ENCODE measurements at places on chromosomes 16 and 17.

DNA sequence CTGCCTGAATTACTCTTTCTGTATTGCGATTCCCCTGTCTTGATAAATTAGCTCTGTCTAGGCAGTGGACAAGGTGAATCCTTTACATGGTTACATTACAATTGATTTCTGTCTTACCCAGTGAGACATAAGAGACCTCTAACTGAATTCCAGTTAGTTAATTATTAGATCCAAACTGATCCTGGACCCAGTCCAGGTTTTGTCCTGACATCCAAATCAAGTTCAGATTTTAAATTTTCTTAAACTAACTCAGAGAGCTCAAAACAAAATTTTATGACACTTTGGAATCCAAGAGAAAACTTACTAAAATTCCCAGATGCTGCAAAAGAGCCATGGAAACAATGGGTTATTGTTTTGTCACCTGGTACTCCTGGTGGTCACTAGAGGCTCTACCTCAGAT is 2166.6 kb downstream of the TP53TG3F start:
- no peak for DNase-seq

GRCh38 chr17:58960068-58960467 is 146.6 kb downstream of the TRIM37 start:
- no peak for DNase-seq

DNA sequence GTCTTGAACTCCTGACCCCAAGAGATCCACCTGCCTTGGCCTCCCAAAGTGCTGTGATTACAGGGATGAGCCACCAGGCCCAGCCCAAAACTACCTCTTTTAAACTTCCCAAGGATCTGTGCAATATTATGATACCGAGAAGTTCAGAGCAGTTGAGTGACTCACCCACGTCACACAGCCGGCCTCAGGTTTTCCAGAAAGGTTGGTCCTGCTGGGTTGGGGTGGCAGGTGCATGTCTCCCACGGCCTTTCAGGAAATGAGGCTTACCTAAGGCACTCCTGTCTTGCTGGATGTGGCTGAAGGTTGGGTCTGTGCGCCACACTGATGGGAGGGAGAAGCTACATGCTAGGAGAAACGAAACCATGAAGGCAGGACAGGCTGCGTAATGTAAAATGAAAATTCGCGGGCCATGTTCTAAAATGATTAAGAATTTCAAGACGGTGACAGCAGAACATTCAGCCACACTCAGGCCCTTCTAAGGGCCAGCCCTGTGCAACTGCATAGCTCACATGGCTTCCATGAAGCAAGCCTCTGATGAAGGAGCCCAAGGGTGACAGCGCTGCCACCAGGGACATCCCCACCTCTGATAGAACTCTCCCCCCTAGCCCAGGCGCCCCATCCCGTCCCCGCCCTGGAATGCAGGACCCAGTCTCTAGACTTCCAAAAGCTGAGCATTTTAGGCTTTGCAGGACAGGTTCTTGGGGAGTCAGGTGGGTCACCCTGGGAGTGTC is 6.6 kb upstream of the GLIS2 start:
- no peak for DNase-seq

DNA sequence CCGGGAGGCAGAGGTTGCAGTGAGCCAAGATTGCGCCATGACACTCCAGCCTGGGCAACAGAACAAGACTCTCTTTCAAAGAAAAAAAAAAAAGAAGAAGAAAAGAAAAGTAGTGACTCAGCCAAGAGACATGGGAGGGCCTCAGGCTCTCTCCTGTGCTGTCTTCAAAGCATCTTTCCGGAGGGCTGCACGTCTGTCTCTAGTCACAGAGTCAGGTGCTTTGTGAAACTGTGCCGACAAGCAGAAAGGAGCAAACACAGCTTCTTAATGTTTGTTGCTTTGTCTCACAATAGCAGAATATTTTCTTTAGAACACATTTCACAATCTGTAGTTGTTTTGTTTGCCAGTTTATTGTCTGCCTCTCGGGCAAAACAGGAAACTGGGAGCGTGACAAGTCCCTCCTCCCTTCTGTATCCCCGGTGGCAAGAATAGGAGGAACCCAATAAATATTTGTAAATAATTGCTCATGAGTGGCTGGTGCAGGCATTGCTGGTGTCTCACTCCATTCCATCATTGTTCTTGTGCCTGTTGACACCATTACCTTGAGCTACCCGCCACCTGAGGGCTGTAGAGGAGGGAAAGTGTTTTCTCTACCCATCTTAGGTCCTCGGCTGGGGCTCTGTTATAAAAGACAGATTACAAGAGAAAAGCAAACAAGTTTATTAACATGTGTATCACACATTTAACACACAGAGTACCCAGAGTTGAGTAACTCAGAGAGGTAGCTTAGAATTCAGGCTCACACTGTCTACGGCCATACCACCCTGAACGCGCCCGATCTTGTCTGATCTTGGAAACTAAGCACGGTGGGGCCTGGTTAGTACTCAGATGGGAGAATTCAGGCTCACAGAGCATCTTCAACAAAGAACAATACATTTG is 5.5 kb downstream of the GAST start:
- no peak for DNase-seq

- no peak for DNase-seq
These were observed 7.7 kb upstream of the NPIPB2 start for GRCh38 chr16:11949527-11949926.

DNA sequence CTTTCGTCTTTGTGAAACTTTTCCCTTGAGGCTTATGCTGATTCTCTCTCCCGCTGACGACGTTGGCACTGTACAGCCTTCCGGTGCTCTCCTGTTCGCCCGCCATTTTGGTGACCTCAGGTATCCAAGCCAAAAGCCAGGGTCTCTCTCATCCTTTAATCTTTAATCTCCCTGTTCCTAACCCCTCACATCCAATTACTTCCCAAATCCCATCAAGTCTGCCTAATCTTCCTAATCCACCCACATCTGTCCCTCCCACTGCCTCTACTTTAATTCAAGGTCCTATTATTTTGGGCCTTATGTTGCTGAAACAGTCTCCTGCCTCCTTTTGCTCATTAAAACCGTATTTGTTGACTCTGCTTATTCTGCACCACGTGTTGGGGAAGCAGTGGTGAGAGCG is 7.3 kb downstream of the WRAP53 start:
- no peak for DNase-seq

DNA sequence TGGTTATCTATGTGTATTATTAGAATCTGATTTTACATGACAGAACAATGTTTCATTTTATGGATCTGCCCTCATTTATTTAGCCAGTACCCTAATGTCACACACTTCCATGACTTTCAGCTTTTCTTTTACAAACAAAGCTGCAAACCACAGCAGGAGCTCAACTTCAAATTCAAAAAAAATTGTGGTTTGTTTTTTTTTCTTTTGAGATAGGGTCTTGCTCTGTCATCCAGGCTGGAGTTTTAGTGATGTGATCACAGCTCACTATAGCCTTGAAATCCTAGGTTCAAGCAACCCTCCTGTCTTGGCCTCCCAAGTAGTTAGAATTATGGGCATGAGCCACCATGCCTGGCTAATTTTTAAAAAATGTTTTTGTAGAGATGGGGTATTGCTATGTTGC is 8.2 kb upstream of the MPRIP start:
- no peak for DNase-seq

- no peak for DNase-seq
These were observed 331.0 kb upstream of the CCL2 start for GRCh38 chr17:33924104-33924503.

GRCh38 chr16:55562936-55563335 is 3.5 kb upstream of the CAPNS2 start:
- no peak for DNase-seq

GRCh38 chr16:12290165-12290564 is 313.6 kb downstream of the SNX29 start:
- DNase-seq: no peak

DNA sequence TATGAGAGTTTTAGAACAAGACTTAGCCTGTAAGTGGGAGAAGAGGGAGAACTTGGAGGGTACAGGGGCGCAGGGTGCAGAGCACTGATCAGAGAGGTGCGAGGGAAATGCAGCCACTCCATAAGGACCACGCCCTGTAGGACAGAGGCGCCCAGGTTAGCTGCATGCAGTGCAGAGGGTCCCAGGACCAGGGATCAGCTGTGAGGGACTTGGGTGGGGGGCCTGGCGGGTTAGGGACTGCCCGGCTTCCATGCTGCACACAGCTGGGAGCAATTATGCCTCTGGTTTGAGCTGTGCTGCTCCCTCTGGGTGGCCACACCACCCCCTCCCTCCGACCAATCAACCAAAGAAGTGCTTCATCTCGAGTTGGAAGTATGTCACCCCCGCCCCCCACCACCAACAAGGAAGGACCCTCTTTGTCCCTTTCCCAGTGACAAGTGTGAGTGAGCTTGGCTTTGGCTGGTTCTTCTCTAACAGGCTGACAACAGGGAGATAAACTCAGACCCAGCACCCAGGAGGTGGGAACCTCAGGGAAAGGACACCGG is 22.2 kb upstream of the CLEC18A start:
- no peak for DNase-seq

- DNase-seq: no peak
These were observed 13.4 kb upstream of the SUPT4H1 start for GRCh38 chr17:58365185-58365979.

DNA sequence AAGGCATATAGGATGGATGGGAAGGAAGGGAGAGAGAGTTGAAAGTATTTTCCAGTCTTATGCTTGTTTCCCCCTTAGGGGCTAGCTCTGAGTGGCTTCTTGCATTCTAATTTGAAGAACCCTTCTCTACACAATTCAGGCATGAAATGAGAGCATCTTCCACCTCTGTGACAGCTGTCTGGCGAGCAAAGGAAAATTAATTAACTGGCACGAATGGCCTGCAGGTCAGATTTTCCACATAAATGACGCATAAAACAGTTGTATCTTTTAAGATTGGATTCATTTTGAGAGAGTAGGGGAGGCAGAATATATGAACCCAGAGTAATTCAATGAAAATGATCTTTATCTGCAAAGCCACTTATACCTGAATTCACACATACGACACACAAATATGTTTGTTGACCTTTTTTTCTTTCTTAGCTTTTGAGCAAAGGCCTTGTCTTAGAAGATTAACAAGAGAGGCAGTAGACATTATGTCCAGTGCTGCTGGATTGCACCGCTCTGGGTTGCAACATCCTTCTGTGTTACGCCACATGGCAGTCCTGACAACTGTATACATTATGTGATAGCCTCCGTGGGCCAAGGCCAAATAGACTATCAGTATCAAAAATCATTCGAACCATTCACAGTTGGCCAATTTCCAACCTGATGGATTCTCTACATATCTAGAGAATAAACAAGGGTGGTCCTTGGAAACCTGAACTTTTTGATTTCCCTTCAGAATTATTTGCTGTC is 173.0 kb upstream of the GOT2 start:
- DNase-seq: no peak

DNA sequence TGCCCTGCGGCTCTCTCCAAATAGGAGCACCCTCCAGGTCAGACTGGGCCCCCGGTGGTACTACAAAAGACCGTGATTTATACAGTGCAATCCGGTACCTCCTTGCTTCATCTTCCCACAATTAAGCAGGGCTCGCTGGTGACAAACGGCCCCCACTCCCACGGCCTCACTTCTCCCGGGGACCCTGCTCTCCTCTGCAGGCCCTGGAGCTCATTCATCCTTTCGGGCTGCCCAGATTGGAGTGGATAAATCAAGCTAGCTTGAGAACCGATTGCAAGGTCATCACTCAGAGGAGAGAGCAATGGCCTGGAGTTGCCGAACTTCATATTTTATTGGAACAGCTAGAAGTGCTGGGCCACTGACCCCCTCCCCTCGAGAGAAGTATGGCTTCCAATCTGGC is 193.5 kb upstream of the IRX6 start:
- no peak for DNase-seq

- DNase-seq: no peak
These were observed 24.1 kb downstream of the DNAJA2 start for GRCh38 chr16:46949241-46949892.

- no peak for DNase-seq
These were observed 1.4 kb downstream of the SHISA6 start for GRCh38 chr17:11242411-11242810.

GRCh38 chr17:8022360-8023003 is 16.4 kb upstream of the ALOX15B start:
- no peak for DNase-seq

DNA sequence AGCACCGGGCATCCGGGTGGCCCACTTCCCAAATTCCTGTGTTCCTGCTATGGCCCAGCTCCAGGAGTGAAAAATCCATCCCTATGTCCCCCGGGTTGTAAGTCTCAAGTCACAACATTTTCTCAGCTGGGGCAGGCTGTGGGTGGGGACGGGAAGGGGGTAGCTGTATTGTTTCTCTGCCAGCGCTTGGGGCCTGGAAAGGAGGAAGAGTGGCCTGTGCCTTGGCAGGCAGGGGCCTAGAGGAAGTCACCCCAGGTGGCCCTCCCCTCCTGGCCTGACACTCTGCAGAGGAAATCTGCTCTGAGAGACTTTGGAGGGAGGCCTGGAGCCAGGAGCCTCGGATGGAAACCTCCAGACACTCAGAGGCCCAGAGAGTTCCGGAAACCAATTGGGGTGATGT is 10.6 kb upstream of the SCN4A start:
- peak; percentile 69 for DNase-seq

DNA sequence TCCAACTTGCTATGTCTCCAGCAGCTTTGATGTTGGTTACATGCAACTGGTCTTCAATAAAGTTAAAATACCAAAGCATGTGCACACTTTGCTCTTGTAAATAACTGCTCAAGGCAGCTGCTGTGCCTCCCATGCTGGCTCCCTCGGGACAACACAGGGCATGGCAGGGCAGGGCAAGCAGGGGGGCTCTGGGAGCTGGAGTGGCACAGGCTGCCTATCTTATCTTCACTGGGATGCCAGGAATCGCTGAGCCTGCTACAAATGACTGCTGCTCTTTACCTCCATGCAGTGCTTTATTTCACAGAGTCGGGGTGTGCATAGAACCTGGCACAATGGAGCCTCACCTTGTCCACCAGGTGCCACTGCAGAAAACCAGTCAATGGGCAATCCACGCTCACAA is 21.8 kb downstream of the PEMT start:
- DNase-seq: no peak

DNA sequence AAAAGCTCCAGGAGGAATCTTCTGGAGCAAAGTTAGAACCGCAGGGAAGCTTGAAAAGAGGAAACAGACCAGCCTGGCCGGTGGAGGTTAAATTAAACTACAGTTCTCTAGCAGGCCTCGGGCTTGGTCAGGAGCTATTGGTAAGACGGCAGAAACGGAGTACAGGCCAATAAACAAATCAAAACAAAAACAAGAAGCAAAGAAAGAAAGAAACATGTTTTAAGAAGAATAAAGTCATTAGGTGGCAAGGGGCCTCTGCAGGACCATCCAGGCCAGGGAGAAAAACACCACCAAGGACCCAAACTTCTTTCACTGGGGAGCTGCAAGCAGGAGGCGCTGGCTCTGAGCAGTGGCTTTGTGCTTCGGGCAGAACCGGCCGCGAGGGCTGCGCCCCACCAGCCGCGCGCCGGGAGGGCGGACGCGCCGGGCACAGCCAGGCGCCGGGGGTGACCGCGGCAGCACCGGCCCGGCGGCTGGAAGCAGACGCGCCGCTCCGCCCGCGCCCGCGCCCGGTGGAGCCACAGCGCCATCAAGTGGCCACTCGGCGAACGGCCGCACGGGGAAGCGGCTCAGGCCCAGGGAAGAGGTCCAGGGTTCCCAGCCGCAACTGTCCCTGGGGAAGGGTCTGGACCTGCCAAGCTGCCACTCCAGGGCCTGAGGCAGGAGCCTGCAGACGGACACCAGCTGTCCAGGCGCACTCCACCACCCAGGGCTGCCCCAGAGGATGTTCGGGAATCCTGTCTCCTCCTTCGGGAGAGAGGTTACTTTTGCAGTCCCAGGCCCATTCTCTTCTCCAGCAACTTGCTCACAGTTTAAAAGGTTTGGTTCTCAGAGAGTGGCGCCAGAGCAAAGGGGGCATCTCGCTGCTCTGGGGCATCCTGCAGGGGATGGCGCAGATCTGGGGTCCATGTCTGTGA is 419.4 kb downstream of the SOX9 start:
- DNase-seq: peak; percentile 86

GRCh38 chr17:68459037-68459639 is 1.8 kb upstream of the WIPI1 start:
- no peak for DNase-seq
